Bronchial epithelial cell (primary cell): ENCODE measurements at places on chromosomes 2 and 18.

- DNase-seq: no peak
Measured at GRCh38 chr18:48181087-48181823, 227.9 kb downstream of the ZBTB7C start.

DNA sequence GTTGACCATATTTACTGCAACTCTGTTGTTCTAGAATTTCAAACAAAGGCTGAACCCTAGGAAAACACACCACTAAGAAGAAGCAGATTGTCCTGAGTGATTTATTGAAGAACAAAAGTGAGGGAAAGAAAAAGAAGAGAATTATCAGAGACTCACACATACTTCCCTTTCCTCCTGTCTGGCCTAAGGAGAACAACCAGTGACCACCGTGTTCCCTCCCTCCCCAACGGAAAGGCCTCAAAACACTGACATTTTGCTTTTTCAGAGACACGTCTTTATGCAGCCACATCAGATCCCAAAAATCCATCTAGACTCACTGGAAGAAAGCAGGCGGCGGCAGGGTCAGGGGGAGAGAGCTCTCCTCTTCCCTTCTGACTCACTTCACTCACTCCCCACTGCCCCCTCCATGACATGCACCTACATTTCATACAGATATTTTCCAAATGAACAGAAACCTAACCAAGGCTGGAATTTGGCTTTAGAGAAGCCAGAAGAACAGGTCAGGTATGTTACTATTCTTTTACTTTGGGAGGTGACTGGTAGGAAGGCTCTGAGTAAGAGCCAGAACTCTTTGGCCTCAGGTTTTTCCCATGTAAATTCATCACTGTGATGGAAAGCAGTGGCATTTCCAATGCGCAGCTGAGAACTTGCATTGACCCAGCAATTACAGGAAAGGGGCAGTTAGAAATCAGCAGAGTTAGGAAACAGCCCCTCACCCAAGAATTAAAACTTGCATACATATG lies 169.9 kb downstream of the BCL11A start:
- DNase-seq: peak; percentile 35

DNA sequence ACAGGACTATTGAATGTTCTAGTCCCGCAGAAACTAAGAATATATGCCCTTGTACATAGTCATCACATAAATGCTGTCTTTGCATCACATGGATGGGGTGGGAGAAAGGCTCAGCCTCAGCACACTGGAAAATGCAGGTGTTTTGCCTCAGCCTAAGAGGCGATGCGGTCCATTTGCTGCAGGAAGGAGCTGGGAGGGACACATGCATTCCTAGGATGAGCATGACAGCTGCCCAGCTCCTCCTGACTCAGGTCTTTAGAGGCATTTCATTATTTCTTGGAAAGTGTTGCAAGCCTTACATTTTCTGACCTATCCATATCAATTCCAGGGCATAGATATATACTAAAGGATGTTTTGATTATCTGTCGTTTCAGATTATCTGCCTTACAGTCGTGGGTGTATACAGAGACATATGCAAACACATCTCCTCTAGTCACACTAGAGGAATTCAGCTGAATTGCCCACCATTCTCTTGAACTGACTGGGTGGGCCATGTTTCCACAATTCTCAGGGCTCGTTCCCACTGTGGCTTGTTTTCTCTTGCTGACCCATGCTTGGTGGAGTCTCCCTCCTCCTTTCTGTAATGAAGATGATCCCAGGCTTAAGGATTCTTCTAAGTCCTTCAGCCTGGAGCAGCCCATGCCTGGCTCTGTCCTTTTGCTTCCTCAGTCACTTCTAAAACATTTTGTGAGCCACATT lies 156.9 kb downstream of the SETBP1 start:
- no peak for DNase-seq

GRCh38 chr18:41126541-41127235 lies 828.3 kb upstream of the PIK3C3 start:
- peak; percentile 91 for DNase-seq

DNA sequence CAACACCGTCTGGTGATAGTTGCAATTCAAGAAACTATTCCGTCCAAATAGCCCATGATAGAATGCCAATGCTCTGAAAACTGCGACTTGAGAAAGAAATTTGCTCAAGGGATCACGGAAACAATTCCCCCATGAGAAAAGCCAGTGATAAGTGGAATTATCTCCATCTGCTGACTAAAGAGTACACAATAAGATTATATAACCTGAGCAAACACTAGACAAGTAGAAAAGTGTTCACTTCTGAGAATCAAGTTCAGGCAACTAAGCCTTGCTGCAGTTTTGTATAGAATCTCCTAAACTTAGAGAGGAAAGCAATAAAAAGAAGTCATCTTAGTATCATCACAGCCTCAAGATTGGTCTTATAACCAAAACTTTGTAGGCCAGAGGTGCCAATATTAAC lies 336.3 kb upstream of the NRXN1 start:
- DNase-seq: no peak

DNA sequence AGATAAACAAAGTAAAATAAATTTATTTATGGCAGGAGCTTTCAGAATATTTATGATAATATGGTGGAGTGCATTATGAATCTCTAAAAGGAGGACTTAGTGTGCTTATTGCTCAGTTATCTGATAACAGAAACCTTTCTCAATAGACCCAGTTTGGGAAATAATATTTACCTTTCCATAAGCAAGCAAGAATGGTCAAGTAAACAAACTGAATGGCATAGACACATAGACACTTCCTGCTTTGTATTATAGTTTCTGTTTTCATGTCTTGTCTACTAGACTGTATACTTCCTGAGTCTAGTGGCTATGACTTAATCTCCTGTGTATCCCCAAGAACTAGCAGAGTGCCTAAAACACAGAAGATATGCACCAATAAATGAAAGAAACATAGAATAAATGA lies 87.8 kb downstream of the UPP2 start:
- peak; percentile 9 for DNase-seq

DNA sequence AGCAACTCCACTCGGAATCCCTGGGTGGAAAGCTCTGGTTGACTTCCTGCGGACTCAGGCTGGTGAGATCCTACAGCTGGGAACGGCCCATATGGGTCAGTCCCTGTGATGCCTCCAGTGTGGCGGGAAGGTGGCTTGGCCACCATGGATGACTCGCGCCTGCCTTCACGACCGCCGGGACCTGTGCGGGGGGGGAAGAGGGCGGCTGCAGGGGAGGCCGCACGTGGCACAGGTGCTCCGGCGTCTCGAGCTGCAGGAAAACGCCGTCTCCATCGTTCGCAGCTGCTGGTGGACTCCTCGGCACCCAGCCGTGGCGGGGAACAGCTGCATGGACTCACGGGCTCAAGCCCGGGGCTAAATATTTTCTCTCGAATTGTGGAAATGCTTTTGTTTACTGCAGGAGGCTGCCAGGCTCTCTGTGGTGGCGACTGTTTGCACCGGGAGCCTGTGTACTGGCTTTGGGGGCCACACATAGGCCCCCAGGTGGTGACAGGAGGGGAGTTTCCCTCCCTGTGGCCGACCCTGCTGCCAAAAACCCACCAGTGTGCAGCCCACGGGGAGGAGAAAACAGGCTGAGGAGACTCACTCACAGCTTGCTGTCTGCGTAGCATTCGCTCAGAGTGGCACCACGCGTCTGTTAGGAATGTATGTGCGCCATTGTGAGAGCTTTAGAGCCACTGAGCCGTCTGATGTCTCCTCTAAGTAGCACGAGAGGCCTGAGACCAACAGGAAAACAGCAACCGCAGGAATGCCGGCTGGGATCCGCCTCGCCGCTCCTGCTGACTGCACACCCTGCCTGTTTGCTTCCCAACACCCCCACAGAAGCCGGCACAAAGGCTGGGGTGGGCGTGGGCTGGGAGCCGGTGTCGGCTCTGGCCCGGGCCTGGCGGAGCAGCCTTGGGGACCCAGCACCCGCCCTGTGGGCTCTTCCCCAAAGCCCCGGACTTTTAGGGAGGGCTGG lies 89.2 kb downstream of the NFATC1 start:
- peak; percentile 72 for DNase-seq

- DNase-seq: peak; percentile 41
Measured at GRCh38 chr2:19362094-19362754, 3.8 kb upstream of the OSR1 start.

GRCh38 chr2:24313744-24314632 lies 46.3 kb downstream of the ITSN2 start:
- peak; percentile 42 for DNase-seq

DNA sequence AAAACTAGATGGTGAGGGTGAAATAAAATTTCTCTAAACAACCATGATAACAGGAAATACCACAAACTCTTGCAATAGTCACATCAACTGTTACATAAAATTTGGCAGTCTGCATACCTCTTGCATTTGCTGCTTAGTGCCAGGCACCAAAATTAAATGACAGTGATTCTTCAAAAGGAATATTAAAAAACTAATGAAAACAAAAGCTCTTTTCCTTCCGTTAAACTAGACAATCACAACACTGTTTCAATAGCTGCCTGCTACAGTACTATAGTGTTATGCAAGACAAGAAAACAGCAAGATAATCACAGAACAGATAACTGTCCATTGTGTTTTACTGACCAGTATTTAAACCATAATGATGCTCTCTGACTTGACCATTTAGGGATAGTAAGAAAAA lies 239.0 kb upstream of the SMAD7 start:
- no peak for DNase-seq

- peak; percentile 95 for DNase-seq
Measured at GRCh38 chr2:159600752-159601151, 15.6 kb downstream of the BAZ2B start.

DNA sequence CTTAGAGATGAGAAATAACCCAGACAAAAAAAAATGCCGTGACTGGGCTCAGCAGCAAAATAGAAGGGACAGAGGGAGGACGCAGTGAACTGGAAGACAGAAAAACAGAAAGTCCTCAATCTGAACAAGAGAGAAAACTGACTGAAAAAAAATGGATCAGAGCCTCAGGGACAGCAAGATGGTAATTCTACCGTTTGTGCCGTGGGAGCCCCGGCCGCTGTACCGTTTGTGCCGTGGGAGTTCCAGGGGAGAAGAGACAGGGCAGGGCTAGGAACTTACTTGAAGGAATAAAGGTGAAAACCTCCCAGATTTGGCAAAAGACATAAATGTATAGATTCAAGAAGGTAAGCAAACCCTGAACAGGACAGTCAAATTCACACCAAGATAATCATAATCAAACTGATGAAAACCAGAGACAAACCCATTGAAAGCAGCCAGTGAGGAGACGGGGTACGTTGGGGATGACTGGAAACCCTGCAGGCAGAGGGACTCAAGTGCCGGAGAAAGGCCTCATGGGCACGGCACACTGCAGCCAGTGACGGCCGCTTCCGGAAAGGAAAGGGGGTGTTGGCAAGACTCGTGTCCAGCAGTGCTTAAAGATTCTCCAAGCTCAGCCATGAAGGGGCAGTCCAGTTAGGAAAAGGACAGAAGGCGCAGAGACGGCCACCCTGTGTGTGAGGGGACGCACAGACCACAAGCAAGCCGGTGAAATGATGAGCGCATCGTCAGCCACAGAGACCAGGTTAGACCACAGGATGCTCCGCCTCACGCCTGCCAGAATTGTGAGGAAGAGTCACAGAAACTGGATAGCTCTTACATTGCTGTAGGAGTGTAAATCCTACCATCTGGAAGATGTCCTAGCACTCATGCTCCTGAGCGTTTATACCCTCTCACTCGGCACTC lies 40.0 kb upstream of the NFATC1 start:
- DNase-seq: no peak

GRCh38 chr2:23425885-23426262 lies 40.9 kb downstream of the KLHL29 start:
- DNase-seq: no peak

DNA sequence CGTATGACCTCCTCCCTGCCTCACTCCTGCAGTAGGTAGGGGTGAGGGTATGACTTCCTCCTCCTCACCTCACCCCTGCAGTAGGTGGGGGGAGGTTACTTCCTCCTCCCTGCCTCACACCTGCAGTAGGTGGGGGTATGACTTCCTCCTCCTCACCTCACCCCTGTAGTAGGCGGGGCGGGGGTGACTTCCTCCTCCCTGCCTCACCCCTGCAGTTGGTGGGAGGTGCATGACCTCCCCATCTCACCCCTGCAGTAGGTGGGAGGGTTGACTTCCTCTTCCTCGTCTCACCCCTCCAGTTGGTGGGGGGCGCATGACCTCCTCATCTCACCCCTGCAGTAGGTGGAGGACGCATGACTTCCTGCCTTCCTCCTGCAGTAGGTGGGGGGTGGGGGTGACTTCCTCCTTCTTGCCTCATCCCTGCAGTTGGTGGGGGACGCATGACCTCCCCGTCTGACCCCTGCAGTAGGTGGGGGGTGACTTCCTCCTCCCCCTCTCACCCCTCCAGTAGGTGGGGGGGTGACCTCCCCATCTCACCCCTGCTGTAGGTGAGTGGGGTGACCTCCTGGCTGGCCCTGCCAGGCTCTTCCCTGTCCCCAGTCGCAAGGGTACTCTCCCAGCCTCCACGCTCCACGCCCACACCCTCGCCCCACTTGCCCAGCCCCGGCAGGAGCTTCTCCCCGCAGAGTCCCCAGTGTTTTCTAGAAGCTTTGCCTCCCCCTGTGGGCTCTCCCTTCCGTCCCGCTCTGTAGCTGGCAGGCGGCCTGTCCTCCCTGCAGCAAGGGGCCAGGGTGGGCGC lies 39.3 kb downstream of the TSHZ1 start:
- DNase-seq: no peak

- no peak for DNase-seq
Measured at GRCh38 chr2:133985563-133985962, 268.3 kb upstream of the MGAT5 start.

DNA sequence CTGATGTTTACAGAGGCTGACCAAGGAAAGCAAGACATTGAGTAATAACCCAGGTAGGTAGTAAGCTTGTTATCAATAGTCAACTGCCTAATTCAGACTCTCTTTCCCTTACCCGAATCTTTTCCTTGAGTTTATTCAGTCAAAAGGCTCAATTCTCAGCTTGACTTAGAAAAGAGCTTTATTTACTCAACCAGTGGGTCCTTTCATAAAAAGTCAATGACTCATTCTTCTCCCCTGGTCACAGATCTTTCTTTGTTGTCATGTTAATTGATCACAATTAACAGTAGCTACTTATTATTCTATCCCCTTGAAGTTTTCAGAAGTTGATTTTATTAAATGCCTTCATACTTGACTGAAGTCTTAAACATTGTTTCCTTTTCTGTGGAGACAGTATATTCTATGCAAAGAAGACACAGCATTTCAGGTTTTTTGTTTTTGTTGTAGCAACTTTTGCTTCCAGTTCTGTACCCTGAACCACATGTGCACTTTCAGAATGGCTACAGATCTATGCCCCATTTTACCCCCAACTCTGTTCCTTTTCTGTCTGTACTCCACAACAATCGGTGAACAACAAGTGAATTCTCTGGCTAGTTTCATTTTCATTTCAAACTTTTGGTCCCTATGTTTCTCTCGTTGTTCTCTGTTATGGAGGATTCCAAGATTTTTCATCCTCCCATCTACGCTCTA lies 428.3 kb downstream of the NCKAP5 start:
- DNase-seq: no peak

DNA sequence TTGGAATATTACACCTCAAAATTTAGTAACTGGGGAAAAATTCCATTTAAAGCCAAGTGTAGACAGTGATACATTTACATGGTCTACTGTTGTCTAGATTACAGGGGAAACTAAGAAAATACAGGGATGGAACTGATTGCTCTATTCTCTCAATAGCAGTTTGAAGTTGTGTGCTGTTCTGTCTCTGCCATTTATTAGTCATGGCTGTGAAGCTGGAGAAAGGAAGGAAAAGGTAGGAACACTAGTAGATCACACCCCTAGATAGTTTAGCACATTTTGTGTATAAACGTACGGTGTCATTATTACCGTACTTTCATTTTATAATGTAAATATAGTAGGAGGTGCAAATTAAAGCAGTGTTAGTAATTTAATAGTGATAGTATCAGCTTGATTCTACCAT lies 170.5 kb downstream of the PHLPP1 start:
- no peak for DNase-seq
